ENCODE measurements at places on chromosomes 7 and 10.

DNA sequence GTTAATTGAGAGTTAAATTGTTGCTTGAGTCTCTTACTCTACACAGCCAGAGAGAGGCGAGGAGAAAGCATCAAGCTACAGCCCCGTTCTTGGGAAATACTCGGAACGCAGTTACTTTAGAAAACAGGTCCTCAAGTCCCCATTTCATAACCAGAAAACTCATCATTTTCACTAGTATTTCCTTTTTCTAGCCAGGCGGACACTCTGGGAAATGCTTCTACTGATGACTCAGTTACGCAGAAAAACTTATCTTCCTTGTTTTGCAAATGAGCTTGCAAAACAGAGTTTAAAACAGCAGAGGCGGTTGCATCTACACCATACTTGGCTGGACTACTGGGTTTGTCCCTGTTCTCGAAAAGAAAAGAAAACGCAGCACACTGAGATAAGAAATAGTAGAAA, 111.4 kb upstream of the FGFR2 start:
- no peak for DNase-seq

- DNase-seq = no peak
Observed at GRCh38 chr10:68251151-68251550, 19.2 kb upstream of the ATOH7 start.

GRCh38 chr10:3679950-3680629, 104.9 kb downstream of the KLF6 start:
- no peak for DNase-seq

GRCh38 chr10:124558339-124559321, 97.0 kb downstream of the LHPP start:
- no peak for DNase-seq
